Fibroblast of skin of abdomen (primary cell): ENCODE measurements at places on chromosomes 13 and 19.

DNA sequence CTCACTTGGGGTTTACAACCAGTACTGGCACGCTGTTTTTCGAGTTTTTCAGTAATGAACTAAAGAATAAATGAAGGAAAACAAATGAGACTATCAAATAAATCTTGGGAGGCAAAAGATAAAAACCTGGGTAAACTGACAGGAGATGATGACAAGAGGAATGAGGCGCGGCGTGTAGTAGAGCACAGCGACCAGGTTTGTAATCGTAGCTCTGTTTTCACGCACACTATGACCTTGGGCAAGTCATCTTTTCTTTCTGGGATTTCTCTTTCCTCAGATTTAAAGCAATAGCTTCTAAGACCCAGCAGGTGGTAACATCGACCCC, 419 bp downstream of the MRPS31 start:
- DNase-seq: no peak

- DNase-seq: no peak
These were observed 56.1 kb upstream of the F7 start for GRCh38 chr13:113049521-113049941.

- DNase-seq: no peak
These were observed 22.2 kb downstream of the FAM187B start for GRCh38 chr19:35206379-35206778.

DNA sequence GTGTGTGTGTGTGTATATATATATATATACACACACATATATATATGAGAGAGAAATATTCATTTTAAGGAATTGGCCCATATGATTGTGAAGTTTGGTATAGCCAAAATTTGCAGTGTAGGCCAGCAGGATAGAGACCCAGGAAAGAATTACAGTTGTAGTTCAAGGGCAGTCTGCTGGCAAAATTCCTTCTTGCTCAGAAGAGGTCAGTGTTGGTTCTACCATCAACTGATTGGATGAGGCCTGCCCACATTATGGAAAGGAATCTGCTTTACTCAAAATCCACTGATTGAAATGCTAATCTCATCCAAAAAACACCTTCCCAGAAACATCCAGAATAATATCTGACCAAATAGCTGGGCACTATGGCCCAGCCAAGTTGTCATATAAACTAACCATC, 24.0 kb downstream of the RNF6 start:
- no peak for DNase-seq

DNA sequence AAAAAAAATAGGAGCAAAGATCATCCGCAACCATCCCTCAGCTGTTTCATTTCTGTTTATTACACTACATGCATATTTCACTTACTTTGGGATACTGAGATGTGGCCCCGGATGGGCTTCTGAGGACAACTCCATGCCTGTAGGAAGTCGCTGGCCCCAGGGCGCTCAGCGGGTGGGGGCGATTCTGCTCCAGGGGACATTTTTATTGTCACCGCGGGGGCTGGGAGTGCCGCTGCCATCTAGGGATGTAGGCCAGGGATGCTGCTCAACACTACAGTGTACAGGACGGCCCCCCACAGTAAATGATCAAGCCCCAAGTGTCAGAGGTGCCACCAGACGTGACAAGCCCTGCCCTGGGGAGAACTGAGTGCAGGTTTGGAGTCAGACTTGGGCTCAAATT, 6.4 kb upstream of the BST2 start:
- no peak for DNase-seq

- DNase-seq: peak; percentile 10
These were observed 11.7 kb upstream of the MTIF3 start for GRCh38 chr13:27461940-27462584.

GRCh38 chr19:8214802-8215201, 5.6 kb downstream of the CERS4 start:
- no peak for DNase-seq

DNA sequence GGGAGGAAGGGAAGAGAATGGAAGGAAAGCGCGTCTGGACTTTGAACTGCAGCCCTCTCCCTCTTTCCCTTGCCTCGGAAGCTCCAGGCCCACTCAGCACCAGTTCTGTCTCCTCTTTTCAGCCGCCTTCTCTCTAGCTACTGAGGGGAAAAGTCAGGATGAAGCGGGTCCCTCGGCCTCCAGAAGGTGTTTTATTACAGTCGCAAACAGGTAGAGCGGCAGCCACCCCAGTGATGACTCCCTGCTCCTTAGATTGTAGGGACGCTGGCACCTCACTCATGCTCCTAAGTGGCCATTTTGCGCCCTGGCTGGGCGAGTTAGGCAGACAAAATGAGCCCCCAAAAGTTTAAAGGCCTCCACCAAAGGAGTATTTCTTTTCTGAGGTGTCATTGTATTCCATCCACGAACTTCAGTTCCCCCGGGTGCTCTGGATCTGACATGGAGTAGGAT, 954 bp upstream of the STK24 start:
- DNase-seq: no peak

DNA sequence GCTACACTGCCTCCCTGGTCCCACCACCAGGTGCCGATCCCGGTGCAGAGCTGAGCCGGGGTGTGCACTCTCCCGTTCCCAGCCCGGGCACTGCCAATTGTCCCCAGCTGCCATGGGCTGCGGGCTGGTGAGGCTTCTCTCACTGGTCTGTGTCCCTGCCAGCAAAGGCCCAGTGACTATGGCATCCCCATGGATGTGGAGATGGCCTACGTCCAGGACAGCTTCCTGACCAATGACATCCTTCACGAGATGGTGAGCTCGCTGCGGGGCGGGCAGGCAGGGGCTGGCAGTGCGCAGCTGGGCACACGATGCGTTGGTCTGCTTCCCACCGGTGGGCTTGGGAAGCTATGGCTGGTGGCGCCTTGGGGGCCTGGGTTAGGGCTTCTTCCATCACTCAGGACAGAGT, 14.6 kb downstream of the MPND start:
- no peak for DNase-seq

GRCh38 chr13:27721681-27722080, 70.6 kb upstream of the GSX1 start:
- no peak for DNase-seq

GRCh38 chr19:33221638-33222037, 4.0 kb downstream of the SLC7A10 start:
- DNase-seq: no peak

DNA sequence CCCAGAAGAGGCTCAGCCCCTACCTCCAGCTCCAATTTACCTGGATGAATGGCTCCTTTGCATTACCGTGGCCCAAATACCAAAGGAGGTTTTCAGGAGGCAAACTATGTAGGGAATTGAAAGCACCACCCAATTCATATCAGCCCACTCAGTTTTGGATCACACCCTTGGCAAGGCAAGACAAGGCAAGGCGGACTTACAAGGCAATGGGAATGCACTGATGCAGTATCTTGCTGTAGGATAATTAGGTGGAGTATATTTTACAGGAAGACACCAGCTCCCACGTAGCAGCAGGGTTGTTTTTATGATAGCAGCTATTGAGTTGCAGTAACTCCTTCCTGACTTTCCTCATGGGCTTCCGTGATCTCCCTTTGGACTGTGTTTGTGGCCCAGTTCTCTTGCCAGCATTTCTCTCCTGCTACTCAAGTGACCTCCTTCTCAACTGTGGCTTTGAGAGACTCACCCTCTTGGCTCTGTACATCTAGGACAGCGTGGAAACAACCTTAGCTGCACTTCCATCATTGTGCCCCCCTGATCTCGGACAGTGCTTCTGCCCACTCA, 935.9 kb downstream of the EFNB2 start:
- no peak for DNase-seq

GRCh38 chr19:50520822-50521465, 7.2 kb upstream of the ASPDH start:
- no peak for DNase-seq

GRCh38 chr19:46435009-46435408, 6.3 kb upstream of the PNMA8C start:
- no peak for DNase-seq

DNA sequence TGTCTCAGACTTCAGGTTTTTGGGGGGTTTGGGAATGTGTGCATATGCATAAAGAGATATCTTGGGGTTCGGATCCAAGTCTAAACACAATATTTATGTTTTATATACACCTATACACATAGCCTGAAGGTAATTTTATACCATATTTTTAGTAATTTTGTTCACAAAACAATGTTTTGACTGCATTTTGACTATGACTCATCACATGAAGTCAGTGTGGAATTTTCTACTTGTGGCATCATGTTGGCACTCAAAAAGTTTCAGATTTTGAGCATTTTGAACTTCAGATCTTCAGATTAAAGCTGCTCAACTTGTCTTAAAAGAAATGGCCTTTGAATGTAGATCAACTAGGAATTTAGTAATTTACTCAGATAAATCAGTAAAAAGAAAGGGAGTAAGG, 712.9 kb upstream of the GPC6 start:
- DNase-seq: no peak

DNA sequence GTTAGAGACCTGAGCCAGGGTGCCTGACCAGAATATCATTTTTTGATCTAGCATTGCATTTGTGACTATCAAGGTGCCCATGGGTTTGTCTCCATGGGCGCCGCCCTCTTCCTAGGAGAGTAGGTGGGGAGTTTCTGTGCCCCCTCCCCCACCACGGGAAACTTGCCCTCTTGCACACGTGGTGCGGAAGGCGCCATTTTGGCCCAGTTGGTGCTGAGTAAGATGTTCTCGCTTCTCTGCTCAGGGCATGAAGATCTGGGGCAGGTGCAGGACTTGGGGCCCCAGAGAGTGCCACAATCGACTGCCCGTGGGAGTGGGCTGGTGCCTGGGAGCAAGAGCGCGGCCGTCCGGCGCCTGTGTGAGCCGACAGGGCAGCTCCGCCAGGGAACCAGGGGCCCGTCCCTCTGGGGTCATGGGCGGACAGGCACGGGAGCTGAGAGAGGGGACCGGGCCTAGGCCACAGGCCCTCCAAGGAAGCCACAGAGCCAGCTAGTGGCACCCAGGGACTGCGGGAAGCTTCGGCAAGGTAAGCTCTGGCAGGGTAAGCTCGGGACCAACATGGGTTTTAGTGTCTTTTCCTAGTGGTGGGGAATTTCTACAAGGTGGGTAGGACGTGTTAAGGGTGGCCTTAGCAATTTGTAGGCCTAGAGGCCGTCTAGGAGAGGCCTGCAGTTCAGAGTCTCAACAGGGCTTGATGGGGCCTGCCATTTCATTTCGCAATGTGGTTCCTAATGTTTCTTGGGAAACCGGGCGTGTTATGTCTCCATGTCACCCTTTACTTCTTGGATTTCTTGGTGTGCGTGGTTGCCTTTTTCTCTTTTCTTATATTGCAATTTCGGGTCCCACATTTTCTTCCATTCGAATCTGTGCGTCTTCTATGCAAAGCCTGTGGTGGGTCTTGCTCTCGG, 14.5 kb downstream of the SACS start:
- no peak for DNase-seq

DNA sequence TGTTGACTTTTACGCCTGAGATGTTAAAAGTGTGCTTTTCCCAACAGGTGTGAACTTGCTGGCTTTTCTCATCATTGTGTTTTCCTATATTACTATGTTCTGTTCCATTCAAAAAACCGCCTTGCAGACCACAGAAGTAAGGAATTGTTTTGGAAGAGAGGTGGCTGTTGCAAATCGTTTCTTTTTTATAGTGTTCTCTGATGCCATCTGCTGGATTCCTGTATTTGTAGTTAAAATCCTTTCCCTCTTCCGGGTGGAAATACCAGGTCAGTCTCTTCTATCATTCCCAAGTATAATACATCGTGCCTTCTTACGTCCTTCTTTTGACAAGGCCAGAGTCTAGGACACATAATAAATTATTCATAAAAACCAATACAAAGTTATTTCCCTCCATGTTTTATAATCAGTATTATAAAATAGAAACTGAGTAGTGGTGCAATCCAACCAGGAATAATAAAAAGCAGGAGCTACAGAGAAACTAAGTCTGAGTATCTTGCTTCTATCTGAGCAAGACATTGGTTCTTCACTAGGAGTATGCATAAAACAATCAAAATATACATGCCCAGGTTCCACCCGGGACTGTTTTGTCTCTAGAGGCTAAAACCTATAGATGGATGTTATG, 57.9 kb downstream of the RXFP2 start:
- peak; percentile 59 for DNase-seq

- peak; percentile 49 for DNase-seq
These were observed 47.3 kb downstream of the MPHOSPH8 start for GRCh38 chr13:19680751-19681150.

DNA sequence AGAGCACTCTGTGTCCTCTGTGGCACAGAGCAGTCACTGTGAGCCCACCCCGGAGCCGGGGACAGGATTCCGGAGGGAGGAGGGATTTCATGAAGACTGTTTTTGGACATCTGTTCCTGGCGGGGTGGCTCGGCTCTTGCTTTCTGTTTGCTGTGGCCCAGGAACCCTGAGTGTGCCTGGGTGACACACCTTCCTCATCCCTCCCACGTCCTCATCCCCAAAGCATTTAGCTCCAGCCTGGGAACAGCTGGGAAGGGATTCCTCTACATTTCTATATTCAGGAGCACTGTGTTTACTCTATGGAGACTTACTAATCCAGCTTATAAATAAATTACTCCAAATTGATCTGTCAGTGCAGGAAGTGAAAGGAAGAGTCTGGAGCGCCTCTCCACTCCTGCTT, 97.8 kb upstream of the UBL3 start:
- DNase-seq: peak; percentile 24

DNA sequence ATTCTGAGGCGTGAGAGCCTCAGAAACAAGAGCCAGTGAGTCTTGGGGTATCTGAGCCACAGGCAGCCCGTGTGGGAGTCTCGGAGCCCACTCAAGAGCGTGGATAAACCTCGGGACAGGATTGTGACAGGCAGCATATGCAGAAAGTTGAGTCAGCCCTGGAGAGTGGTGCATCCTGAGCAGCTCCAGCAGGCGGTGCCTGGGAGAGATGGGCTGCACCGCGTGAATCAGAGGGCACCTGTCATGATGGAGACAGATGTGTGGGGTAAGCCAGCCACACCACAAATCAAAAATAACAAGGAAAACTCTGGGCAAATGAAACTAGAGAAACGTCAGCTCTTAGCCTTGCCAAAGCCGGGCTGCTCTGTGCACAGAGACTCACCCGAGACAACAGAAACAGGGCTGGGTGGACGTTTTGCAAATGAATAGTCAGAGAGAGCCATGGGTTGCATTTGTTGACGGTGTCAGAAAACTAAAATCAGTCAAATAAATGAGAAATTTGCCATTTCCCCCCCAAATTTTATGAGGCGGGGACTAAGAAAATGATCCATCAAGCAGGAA, 30.0 kb upstream of the POP4 start:
- peak; percentile 17 for DNase-seq

- DNase-seq: peak; percentile 75
These were observed 2117.6 kb downstream of the PCDH9 start for GRCh38 chr13:65112531-65112941.

GRCh38 chr19:2474232-2475017, 1.5 kb upstream of the GADD45B start:
- peak; percentile 95 for DNase-seq

DNA sequence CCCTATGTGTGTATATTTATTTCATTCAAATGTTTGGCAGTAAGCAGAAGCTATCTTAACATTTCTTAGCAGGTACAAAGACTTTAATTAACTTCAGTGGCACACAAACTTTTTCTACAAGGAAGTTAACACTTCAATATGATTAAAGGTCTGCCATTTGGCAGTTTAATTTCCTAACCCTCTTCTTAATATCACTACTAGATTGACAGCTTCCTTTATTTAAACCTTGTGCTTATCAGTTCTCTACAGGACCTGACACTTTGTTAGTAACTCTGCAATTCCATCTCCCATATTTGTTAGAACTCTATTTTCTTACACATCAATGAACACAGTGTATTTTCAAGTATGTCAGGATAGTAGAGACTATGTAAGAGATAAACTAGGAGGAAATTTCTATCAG, 152.4 kb upstream of the ATXN8OS start:
- DNase-seq: no peak
